AG09319 (cell line): ENCODE measurements at places on chromosomes 11 and 22.

DNA sequence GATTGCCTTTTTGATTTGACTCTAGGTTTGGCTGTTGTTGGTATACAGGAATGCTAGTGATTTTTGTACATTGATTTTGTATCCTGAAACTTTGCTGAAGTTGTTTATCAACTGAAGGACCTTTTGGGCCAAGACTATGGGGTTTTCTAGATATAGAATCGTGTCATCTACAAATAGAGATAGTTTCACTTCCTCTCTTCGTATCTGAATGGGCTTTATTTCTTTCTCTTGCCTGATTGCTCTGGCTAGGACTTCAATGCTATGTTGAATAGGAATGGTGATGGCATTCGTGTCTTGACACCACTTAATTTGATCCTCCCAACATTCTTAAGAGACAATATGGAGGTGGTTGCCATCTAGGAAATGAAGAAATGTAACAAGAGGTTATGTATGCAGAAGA, 388.1 kb upstream of the API5 start:
- DNase-seq: no peak

DNA sequence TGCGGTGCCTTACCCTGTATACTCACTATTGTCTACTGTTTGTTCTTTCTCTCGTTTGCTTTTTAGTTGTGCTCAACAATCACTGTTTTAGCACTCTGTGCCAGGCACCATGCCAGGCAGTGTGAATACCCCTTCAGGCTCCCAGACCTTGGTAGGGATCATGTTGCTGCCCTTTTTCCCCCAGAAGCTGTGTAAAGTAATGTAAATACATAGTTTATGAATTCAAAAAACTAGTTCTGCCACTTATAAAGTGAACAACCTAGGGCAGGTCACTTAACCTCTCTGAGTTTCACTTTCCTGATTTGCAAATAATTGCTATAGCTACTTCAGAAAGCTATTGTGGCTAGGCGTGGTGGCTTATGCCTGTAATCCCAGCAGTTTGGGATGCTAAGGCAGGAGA, 81.0 kb upstream of the CTSC start:
- no peak for DNase-seq

- no peak for DNase-seq
Observed at GRCh38 chr11:1083621-1084551, 9.2 kb downstream of the MUC2 start.

DNA sequence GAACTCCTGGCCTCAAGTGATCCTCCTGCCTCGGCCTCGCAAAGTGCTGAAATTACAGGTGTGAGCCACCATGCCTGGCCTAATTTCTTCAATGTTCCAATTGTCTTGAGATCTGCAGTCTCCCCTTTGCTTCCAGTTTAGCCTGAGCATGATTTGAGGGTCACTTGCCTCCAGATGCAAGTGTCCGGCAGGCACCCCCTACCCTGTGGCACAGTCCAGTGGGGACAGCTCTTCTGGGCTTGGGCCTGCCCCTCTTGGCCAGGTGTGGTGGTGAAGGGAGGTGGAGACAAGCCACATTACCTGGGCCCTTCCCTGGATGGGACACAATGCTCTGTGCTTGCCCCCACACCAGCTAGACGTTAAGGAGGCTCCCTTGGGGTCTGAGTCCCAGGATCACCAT, 21.3 kb upstream of the CACNG2 start:
- DNase-seq: no peak
